ENCODE measurements at places on chromosomes 1 and 21.

GRCh38 chr1:168467452-168467851 lies 76.3 kb downstream of the XCL2 start:
- DNase-seq, result no peak
- H3K4me3 ChIP-seq, result no peak overlapping the region
- H3K27ac ChIP-seq, result peak overlapping the region; percentile 98

GRCh38 chr21:34843562-34843961 lies 174.8 kb downstream of the CLIC6 start:
- peaks cover 84% of the 10 kb centered on the region for H3K4me1 ChIP-seq
- DNase-seq, result no peak
- peaks cover 70% of the 10 kb centered on the region for H3K36me3 ChIP-seq
- H3K4me3 ChIP-seq, result no peak overlapping the region
- H3K27me3 ChIP-seq, result peaks cover 7% of the 10 kb centered on the region

DNA sequence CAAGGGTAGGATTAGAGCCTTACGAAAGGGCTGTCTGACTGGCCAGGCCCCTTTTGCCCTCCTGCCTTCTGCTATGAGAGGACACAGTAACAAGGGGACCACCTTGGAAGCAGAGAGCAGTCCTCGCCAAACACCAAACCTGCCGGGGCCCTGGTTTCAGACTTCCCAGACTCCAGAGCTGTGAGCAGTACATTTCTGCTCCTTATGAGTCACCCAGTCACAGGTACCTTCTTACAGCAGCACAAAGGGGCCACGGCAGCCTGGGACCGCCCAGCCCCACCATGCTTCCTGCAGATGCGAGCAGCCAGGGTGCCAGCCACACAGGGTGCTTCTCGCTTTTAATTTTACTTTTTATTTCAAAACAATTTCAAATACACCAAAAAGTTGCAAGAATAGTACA lies 17.2 kb upstream of the POFUT2 start:
- DNase-seq, result no peak
- no peaks in the 10 kb centered on the region for H3K36me3 ChIP-seq
- peaks cover 5% of the 10 kb centered on the region for H3K27me3 ChIP-seq
- H3K4me1 ChIP-seq, result peaks cover 36% of the 10 kb centered on the region
- H3K27ac ChIP-seq, result no peak overlapping the region
- H3K4me3 ChIP-seq, result no peak overlapping the region

GRCh38 chr1:35569936-35570335 lies 3.2 kb upstream of the TFAP2E start:
- H3K4me3 ChIP-seq, result no peak overlapping the region

GRCh38 chr1:61925591-61926298 lies 183.5 kb downstream of the PATJ start:
- no peak for DNase-seq
- no peak overlapping the region for H3K27ac ChIP-seq
- no peaks in the 10 kb centered on the region for H3K36me3 ChIP-seq

GRCh38 chr1:20685741-20686140 lies 24.6 kb upstream of the DDOST start:
- no peak overlapping the region for H3K27ac ChIP-seq
- H3K4me1 ChIP-seq, result no peaks in the 10 kb centered on the region

DNA sequence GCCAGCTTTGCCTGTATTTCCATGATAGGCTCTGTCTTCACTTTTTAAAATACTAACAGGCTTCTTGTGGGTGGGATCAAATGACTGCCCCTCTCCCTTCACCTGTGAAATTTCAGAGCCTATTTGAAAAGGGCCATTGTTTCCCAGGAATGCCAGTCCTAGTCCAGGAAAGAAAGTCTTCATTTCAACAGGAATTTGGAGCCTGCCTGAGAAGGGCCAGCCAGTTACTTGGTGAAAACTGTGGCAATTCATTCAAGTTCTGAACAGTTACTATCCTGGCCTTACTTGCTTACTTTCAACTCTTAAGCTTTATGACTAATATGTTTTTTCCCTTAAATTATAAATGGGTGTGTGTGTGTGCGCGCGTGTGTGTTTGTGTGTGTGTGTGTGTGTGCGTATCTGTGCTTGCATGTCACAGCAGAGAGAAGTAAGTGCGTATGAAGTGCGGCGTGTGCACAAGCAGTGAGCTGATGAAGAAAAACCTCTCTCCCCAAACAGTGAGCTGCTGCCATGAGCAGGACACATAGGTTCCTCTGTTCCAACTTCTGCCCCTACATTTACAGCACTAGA lies 67.5 kb upstream of the RNPC3 start:
- H3K4me3 ChIP-seq, result no peak overlapping the region
- H3K36me3 ChIP-seq, result no peaks in the 10 kb centered on the region
- peaks cover 26% of the 10 kb centered on the region for H3K4me1 ChIP-seq
- no peak overlapping the region for H3K27ac ChIP-seq
- H3K27me3 ChIP-seq, result peaks cover 1% of the 10 kb centered on the region

DNA sequence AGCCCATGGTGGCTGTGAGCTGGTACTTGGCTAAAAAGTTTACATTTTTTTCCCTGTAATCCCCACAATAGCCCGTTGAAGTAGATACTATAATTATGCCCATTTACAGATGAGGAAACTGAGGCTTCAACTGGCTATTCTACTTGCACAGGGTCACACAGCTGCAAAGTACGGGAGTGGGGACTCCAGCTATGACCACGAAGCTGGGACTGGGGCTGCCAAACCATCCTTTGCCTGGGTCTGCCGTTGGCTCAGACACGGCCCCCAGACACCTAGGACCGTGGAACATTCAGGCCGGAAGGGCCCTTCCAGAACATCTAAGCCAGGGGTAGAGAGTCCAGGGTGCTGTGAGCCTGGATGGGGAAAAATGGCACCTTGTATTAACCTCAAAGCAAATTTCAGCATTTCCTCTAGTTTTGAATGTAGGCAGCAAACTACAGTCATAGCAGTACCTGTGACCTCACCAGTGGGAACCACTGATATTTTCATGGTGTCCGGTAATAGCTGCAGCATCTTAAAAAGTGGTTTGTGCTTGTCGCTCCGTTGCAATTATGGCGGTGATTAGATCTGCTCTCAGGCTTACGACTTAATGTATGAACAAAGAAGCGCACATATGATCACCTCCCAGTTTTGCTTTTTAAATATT lies 4.3 kb downstream of the TP73 start:
- no peaks in the 10 kb centered on the region for H3K4me1 ChIP-seq
- H3K36me3 ChIP-seq, result no peaks in the 10 kb centered on the region
- no peak overlapping the region for H3K4me3 ChIP-seq
- no peak overlapping the region for H3K27ac ChIP-seq
- H3K27me3 ChIP-seq, result peaks cover 49% of the 10 kb centered on the region

- no peaks in the 10 kb centered on the region for H3K36me3 ChIP-seq
- no peaks in the 10 kb centered on the region for H3K27me3 ChIP-seq
- no peaks in the 10 kb centered on the region for H3K4me1 ChIP-seq
- H3K27ac ChIP-seq, result no peak overlapping the region
- H3K4me3 ChIP-seq, result no peak overlapping the region
- no peak for DNase-seq
Observed at GRCh38 chr1:175644018-175644417, 99.4 kb downstream of the TNR start.

GRCh38 chr1:200704986-200705500 lies 33.6 kb upstream of the CAMSAP2 start:
- H3K27ac ChIP-seq, result no peak overlapping the region
- no peak for DNase-seq
- H3K4me3 ChIP-seq, result no peak overlapping the region
- peaks cover 12% of the 10 kb centered on the region for H3K4me1 ChIP-seq
- H3K36me3 ChIP-seq, result peaks cover 4% of the 10 kb centered on the region

GRCh38 chr1:229781453-229781852 lies 155.4 kb downstream of the URB2 start:
- no peak overlapping the region for H3K27ac ChIP-seq
- H3K27me3 ChIP-seq, result peaks cover 7% of the 10 kb centered on the region
- H3K36me3 ChIP-seq, result no peaks in the 10 kb centered on the region
- no peaks in the 10 kb centered on the region for H3K4me1 ChIP-seq

DNA sequence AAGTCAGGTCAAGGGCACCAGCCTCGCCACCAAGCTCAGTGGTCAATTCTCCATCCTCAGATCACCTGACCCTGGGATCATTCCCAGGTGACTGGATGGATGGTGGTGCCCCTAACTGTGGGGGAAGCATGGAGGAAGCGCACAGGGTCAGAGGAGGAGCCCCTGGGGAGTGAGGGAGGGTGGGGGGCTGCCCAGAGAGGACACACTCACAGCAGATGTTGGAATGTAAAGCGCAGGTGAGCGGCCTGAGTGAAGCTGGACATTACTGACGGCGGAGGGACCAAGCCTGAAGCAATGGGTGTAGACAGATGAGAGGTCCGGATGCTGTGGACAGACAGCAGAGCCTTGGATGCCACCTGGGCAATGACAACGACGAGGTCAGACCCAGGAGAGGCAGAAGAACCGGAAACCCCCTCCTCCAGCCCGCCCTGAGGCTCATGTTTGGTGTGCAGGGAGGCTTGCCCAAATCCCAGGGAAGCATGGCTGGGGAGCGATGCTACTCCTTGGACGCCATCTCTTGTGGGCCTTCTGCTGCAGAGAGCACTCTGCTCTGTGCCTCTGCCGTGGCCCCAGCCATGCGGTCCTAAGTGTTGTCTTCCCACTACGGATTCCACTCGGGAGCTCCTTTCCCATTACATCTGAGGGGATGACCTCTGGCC lies 5.7 kb upstream of the CPLANE2 start:
- no peak overlapping the region for H3K4me3 ChIP-seq
- no peak for DNase-seq
- peaks cover 8% of the 10 kb centered on the region for H3K27me3 ChIP-seq
- peaks cover 11% of the 10 kb centered on the region for H3K4me1 ChIP-seq
- no peak overlapping the region for H3K27ac ChIP-seq

- no peak overlapping the region for H3K27ac ChIP-seq
- no peaks in the 10 kb centered on the region for H3K36me3 ChIP-seq
- no peak overlapping the region for H3K4me3 ChIP-seq
- DNase-seq, result no peak
- H3K27me3 ChIP-seq, result peaks cover 11% of the 10 kb centered on the region
Observed at GRCh38 chr1:47755101-47755990, 241.8 kb downstream of the TRABD2B start.

GRCh38 chr1:152458384-152459185 lies 44.5 kb upstream of the CRNN start:
- H3K4me3 ChIP-seq, result no peak overlapping the region
- peak; percentile 73 for DNase-seq
- no peaks in the 10 kb centered on the region for H3K36me3 ChIP-seq
- no peak overlapping the region for H3K27ac ChIP-seq
- peaks cover 4% of the 10 kb centered on the region for H3K27me3 ChIP-seq
- H3K4me1 ChIP-seq, result peaks cover 27% of the 10 kb centered on the region

- peaks cover 7% of the 10 kb centered on the region for H3K36me3 ChIP-seq
- peaks cover 65% of the 10 kb centered on the region for H3K4me1 ChIP-seq
- peaks cover 4% of the 10 kb centered on the region for H3K27me3 ChIP-seq
- H3K4me3 ChIP-seq, result no peak overlapping the region
- H3K27ac ChIP-seq, result no peak overlapping the region
- DNase-seq, result no peak
Observed at GRCh38 chr1:116489231-116489697, 81.6 kb downstream of the CD58 start.

DNA sequence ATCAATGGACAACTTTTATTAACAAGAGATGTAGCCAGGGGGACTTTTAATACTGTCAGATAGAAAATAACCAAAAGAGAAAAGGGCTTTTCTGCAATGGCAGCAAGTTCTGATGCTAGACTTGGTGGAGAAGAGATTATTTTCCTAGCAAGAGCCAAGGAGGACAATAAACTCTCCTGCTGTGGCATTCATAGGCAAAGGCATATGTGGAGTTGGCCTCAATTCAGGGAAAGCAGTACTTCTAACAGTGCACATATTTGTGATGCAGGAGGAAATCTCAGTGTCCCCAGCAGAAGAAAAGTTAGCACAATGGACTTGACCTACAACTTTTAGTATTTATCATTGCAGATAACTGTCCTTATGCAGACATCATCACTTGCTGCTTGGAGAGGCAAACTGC lies 75.1 kb upstream of the GRIK1 start:
- H3K4me3 ChIP-seq, result no peak overlapping the region
- H3K27me3 ChIP-seq, result peaks cover 2% of the 10 kb centered on the region

GRCh38 chr1:64692911-64693310 lies 52.0 kb upstream of the RAVER2 start:
- H3K4me1 ChIP-seq, result peaks cover 19% of the 10 kb centered on the region
- DNase-seq, result no peak
- no peaks in the 10 kb centered on the region for H3K36me3 ChIP-seq
- H3K4me3 ChIP-seq, result no peak overlapping the region
- no peak overlapping the region for H3K27ac ChIP-seq
- H3K27me3 ChIP-seq, result peaks cover 2% of the 10 kb centered on the region

DNA sequence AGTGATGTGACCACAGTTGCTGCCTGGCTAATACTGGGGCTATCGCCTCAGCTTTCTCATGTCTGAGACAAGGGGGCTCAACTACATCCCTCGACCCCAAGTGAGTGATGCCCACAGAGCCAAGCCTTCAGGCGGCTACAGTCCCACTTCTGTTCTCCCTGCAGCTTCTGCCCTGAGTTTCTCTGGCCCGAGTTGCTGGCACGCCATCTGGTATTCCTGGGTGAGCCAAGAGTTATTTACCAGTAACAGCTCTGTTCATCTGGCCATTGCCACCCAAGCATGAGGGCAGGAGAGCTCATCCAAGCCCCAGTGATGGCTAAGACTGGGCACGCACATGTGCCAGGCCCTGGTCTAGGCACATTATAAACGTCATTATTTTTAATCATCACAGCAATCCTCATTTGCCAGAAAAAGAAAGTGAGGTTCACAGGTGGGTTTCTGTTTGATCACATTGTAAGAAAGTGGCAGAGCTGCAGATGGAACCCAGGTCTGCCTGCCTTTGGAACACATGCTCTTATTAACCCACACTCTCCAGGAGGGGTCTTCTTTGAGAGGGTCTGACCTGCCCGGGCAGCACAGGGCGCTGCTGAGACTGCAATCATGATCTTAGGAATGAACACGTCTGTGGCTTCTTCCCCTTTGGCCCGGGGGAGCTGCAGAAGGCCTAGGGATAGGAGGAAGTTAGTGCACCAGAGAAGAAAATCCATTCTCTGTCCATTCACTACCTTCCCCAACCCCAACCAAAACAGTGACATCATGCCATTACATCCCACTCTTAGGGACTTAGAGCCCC lies 27.5 kb downstream of the KCND3 start:
- peaks cover 23% of the 10 kb centered on the region for H3K27me3 ChIP-seq
- H3K36me3 ChIP-seq, result no peaks in the 10 kb centered on the region
- H3K4me1 ChIP-seq, result no peaks in the 10 kb centered on the region
- no peak for DNase-seq

DNA sequence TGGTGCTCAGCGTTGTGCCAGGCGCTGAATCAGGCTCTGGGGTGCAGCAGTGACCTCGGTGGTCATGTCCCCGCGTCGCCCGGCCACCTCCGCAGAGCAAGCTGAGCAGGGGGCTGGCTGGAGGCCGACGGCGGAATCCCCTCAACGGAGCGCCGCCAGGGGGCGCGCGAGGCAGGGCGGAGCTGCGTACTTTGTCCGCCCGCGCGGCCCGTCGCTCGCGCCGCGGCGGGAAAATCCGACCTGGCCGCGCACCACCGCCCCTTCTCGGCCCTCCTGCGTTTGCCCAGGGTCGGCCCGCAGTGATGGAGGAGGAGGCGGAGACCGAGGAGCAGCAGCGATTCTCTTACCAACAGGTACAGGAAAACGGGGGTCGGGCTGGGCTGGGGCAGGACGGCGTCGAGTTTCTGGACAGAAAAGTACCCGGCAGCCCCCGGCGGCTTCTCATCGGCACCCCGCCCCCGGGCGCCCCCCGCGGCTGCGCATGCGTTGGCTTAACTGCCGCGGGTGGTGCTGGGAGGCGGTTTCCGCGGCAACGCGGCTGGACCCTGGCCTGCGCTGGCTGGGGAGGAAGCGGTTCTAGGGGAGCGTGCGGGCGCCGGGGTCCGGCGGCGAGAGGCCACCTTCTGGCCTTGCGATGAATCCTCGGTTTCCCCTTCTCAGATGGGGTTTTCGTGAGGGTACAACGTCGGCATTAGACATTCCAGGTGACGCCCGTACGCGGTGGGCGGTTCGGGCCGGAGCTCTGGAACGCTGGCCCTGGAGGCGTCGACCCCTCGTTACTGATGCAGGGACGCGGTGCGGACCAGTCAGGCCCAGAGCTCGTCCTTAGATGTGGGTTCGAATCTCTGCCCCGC lies at the start of gene CENPS:
Gene CENPS, plus strand, starts transcription at position 218 of the 854 bp plus-strand sequence. Its CDS starts 85 bp downstream, at position 303.
- H3K27me3 ChIP-seq, result peaks cover 2% of the 10 kb centered on the region
- peaks cover 11% of the 10 kb centered on the region for H3K36me3 ChIP-seq
- peak; percentile 73 for DNase-seq
- H3K27ac ChIP-seq, result peak within 1 kb of the TSS; percentile 91
